SK-N-SH (cell line): ENCODE measurements at places on chromosomes 6 and 20.

- no peak for DNase-seq
These were observed 972 bp upstream of the PHF3 start for GRCh38 chr6:63634630-63635029.

DNA sequence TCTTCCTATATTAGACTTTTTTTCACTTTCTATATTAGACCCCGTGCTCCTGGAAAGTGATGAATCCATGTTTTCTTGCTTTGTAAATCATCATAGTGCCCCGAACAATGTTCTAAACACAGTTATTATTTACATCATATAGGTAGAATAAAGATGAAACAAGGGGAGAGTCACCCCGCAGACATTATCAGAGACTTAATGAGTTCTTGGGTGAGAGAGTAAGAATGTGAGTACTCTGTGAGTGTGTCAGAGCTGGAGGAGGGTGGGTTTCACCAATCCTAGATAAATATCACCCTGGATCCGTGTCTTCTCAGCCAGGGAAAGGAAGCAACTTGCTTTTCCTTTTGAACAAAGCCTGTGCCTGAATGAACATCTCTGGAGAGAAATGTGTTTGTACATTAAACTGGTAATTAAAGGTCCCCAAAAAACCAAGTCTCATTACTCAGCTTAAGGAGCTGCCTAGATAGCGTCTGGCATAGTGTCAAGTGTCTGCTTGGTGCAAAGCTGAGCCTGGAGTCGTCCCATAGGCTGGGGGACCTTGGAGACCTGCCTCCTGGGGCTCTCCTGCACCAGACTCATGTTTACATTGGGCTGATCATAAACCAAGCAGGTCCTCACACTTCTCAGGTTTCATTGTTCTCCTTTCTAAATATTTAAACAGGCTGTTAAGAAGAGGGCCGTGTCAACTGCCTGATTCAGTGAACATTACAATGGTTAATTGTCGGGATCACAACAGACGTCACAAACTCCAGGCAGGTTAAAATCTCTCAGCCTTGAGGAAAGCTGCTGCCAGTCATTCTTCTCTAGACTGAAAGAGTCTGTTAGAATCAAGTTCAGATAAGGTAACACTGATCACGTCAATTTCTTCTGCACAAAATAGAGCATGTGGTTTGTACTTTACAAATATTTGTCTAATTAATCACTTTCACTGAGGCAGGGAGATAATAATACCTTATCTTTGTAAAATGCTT, 179.7 kb upstream of the MYLIP start:
- DNase-seq = peak; percentile 15

DNA sequence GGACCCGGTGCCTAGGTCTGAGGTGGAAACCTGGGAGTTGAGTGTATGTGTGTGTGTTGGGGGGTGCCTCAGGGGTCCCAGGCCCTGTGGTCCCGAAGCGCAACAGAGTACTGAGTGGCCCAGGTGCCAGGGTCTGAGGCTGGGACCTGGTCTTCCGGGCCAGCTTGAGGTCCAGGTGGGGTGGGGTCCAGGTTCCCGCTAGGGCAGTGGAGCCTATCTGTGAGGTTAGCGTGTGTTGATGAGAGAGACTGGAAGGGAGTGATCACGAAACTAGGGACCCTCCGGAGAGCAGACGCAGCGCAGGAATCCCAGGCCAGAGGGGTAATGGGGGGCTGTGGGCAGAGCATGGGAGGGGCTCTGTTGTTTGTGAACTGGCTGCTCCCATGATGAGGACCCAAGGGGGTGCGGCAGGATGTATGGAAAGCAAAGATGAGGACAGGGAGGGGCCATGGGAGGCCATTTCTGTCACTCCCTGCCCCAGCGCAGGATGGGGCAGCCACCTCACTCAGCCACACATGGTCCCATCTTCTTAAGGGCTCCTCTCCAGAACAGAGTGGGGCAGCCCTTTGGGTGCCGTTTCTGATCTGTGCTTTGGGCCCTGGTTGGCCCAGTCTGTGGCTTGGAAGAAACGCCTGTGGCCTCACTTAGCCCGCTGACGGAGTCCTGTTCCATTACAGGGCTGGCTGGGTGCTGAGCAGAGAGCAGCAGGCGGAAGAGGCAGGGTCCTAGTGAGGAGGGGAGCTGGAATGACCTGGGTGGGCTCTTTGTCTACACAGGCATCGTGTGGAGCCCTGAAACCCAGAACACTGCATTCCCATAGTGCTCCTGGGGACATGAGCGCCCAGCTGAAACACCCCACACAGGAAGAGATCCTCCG, 872 bp downstream of the HSPA12B start:
- no peak for DNase-seq

GRCh38 chr6:6057442-6058053, 50.8 kb upstream of the NRN1 start:
- peak; percentile 43 for DNase-seq

- no peak for DNase-seq
These were observed 48.9 kb downstream of the CNBD2 start for GRCh38 chr20:36017048-36017951.

- no peak for DNase-seq
These were observed 151.2 kb downstream of the PDE10A start for GRCh38 chr6:165511807-165512206.

DNA sequence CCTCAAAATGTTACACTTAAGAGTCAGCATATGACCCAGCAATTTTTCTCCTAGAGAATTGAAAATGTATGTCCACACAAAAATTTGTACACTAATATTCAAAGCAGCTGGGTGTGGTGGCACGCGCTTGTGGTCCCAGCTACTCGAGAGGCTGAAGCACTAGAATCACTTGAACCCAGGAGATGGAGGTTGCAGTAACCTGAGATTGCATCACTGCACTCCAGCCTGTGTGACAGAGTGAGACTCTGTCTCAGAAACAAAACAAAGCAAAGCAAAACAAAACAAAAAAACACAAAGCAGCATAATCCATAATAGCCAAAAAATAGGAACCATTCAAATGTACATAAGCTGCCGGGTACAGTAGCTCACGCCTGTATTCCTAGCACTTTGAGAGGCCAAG, 1.6 kb upstream of the RPF2 start:
- no peak for DNase-seq

GRCh38 chr6:56555438-56555872, 87.2 kb downstream of the DST start:
- no peak for DNase-seq

DNA sequence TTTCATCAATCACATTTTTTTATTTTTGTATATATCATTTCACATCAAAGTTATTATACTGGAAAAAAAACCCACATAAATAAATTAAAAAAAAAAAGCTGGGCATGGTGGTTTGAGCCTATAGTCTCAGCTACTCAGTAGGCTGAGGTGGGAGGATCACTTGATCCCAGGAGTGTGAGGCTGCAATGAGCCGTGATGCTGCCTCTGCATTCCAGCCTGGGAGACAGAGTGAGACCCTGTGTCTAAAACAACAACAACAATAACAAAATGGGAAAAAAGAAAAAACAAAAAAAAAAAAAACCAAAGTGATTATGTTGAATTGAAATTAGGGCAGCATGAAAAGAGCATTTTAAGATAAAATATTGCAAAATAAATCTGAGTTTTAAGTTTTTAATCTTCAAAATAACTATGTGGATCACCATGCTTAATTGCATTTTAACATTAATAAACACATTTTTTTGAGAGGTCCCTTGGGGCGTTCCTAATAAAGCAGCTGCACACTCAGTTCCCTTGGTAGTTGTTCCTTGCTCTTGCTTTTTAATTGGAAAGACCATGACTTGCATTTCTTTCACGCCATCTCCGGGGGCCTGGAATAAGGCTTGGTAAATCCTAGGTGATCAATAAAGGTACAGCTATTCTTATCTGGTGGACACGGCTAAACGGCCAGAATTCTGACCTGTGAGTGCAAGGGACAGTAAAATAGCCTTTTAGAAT, 15.1 kb downstream of the NOX3 start:
- no peak for DNase-seq

DNA sequence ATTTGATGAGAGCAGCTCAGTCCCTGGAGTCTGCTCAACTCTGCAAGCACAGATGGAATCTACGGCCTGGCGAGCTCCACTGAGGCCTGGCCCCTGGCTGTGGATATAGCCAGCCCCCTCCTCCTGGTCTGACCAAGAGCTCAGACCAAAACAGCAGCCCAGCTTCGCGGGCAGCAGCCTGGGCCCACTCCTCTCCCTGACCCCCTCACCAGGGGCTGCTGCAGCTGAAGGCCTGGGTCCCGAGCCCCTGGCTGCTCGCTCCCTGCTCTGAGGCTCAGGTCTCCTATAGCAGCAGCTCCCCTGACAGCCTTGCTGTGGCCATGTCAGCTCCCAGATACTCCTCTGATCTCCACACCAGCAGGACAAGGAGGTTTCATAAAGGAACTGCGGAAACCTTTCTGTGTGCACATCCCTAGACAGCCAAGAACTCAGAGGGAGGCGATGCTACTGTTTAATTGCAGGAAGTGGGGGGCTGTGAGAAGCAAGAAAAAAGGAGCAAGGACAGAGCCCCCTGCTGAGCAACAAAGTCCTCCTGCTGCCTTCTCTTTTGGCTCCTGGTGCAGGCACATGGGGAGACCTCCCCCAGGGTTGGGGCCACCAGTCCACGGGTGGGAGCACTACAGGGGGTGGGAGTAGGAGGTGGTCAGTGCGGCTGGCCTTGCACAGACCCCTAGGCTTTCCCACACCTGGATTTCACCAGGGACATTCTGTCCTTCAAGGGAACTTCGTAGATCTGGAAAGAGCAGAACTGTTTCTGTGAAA, 38.7 kb upstream of the CST5 start:
- DNase-seq = no peak

DNA sequence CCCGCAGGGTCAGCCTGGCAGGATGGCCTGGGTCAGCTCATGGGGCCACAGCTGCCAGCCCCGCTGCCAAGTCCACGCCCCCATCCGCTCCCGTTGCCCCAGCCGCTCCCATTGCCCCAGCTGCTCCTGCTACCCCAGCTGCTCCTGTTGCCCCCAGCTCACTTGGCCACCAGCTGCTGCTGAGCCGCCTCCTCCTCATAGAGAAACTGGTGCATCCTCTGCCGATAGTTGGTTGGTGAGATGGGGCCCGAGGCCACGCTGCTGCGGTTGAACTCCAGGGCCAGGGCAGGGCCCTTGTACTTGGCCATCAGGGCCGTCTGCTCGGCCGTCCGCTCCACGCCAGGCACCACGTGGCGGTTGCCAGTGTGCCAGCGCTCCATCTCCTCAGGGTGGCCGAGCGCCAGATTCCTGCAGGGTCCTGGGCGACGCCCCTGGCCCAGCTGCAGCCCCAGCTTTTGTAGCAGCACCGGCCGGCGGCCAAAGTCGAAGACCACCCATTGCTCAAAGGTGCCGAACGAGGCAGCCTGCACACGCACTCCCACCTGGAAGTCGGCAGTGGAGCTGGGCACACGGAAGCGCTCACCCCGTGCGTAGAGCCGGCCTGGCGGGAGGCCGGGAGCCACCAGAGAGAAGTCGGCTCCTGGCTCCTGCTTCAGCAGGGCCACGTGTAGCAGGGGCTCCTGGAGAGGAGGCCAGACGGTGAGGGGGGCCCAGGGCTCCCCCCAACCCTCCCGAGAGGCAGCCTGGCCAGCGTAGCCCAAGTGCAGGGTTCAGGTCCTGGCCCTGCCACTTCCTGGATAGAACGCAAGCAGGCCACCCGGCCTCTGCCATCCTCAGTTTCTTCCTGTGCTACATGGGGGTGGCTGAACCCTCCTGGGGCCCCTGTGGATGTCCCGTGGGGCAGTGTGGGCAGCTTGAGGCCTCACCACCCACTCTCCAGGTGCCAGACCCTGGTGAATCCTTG, 4.8 kb downstream of the HELZ2 start:
- no peak for DNase-seq

DNA sequence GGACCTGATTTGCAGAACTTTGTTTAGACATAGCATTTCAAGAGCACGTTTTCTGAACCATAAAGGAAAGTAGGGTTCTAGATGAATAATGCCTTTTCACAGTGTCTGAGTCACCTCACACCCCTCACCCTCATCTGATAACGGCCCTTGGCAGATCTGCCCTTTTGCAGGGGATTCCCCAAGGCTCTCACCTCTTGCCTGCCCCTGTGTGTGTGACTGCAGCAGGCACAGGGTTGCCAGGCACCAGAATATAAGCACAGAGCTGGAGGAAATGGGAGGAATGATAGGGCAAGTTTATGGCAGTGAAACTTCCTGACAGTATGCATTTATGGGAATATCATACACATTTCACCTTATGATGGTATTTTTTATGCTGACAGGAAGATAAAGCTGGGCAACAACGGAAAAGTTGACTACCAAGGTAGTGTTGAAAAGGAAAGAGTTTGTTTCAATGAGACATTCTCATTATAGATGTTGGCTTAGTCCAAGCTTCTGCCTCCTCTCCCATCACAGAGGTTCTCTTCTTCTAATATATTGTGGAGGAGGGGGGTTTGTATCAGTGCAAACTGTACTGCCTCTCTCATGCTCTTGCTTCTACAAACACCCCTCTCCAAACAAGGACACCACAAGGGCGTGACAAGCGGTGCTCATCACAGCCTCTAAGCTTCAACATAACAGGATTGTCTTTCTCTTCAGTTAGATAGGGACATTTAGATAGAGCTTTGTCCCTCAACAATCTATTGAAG, 101.5 kb upstream of the BACH2 start:
- peak; percentile 26 for DNase-seq

GRCh38 chr6:95266537-95267258, 310.6 kb upstream of the MANEA start:
- DNase-seq = no peak

DNA sequence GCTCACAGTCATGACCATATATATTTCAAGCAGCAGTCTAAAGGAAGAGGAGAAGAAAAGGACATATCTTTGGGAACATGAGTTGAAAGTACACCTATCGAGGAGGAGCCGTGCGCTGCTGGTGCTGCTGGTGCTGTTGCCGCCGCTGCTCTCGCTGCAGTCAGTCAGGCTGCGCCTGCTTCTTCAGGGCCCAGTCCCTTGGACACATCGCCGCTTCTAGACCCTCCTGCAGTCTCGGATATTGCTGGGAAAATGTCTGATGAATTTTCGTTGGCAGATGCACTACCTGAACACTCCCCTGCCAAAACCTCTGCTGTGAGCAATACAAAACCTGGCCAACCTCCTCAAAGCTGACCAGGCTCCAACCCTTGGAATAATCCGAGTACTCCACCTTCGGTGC, 8.2 kb upstream of the ASCC3 start:
- DNase-seq = no peak

- DNase-seq = no peak
These were observed 96.9 kb downstream of the FAM120B start for GRCh38 chr6:170403451-170403850.

DNA sequence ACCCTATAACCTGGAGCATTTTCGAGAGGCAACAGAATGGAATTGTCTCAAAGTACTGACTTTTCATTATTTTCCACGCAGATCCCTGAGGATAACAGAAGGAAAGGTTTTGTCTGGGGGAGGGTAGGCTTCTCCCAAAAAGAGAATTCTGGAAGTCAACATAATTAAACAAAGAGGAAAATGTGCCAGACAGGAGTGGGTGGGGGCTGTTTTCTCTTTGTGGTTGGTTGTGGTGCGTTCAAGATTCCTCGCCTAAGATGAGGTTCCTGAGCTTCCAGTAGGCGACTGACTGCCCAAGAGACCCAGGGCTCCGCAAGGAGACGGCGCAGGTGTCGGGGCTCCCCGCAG, 70.4 kb downstream of the SOX4 start:
- no peak for DNase-seq

- DNase-seq = no peak
These were observed 174.6 kb downstream of the LMBRD1 start for GRCh38 chr6:69622230-69622629.

- no peak for DNase-seq
These were observed 71.4 kb downstream of the CEP57L1 start for GRCh38 chr6:109166673-109167072.
